Hematopoietic multipotent progenitor cell treated with erythropoietin and hydrocortisone succinate and interleukin-3 and kit ligand, for 17 days (in vitro differentiated cells): ENCODE measurements at places on chromosomes 1 and 21.

DNA sequence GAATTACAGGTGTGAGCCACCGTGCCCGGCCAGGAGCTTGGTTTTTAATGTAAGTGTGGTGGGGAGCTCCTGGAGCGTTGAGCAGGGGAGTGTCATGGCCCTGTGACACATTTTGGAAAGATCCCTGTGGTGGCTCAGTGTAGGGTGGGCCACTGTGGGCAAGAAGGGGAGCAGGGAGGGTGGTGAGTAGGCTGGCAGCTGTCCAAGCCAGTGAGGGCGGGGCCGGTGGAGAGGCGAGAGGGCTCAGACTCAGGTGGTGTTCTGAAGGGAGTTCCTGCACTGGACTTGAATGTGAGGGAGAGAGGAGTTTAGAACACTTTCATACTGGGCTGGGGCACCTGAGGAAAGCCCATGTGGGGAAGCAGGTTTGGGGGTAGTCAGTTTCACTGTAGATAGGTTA, 3.1 kb upstream of the EVA1B start:
- DNase-seq: no peak

DNA sequence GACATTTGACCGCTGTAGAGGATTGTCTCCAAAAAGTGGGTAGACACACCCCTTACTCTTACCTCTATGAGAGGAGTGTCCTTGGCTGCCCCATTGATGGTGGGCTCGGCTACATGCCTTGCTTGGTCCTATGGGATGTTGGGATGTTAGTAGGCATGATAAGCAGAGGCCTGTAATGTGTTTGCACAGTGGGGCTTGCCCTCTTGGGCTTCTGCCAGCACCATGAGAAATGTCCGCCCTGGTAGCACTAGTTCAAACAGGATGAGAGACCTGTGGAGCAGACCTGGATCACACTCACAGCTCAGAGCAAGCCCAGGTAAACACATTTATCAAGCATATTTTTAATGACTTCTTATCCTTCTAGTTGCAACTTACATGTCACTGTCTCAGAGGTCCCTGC, 54.2 kb downstream of the SH3GLB1 start:
- DNase-seq: no peak

- no peak for DNase-seq
Measured at GRCh38 chr1:175462301-175463017, 269.9 kb upstream of the KIAA0040 start.

DNA sequence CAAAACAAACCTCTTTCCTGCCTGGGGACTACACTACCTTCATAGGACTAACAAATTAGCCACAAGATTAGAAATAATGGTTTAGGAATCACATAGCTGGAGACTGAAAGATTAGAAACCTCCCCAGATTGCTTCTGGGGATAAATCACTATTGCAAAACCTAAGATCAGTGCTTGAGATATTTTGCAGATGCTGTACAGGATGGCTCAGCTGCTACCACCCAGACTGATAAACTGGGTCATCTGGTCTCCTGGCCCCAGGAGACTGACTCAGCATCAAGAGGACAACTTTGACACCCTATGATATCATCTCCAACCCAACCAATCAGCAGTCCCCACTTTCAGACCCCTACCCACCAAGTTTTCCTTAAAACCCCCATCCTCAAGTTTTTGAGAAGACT, 137.0 kb downstream of the LRRC53 start:
- DNase-seq: no peak

DNA sequence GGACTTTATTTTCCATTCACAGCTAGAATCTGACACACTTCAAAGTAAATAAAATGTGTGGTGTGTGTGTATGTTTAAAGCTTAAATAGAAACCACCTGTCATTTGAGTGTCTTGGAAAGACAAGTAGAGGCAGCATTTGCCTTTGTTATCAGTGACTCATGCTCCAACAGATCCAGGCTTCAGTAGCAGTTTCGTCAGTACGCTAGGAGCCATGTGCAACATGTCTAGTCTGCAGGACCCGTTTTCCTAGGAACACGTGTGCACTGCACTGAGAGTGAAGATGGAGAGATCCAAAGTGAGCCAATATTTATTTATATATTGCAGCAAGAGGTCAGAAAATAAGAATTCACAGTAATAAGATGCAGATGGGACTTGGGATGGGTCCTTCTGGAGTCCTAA, 41.8 kb downstream of the SGIP1 start:
- DNase-seq: no peak

DNA sequence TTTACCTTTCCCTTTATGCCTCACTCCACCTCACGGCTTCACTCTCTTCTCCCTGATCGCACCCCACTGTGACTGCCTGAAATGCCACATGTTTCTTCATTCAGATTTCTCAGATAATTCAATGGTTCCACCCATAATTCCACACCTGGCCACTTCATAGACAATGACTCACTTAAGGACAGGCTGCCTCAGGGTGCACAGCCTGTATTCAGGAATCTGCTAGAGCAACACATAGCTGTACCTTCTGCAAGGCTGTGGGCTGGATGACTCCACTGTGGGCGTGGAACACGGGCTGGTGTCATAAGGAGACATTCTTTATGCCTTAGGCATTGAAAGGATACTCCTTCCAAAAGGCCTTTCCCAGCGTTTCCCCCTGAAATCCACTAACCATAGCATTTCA, 36.1 kb downstream of the L1TD1 start:
- no peak for DNase-seq

DNA sequence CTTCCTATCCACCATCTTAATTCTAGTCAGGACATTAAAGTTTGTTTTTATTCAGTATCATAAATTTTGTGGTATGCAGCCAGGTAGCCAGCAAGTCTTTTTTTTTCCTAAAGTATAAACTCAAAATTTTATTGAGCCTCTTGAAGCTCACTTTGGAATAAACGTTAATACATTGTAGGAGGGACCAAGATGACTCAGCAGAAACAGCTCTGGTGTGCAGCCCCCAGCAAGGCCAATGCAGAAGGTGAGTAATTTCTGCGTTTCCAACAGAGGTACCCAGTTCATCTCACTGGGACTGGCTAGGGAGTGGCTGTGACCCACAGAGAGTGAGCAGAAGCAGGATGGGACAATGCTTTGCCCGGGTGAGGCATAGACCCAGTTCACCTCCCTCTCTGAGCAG, 9.7 kb upstream of the OR2M3 start:
- DNase-seq: no peak

DNA sequence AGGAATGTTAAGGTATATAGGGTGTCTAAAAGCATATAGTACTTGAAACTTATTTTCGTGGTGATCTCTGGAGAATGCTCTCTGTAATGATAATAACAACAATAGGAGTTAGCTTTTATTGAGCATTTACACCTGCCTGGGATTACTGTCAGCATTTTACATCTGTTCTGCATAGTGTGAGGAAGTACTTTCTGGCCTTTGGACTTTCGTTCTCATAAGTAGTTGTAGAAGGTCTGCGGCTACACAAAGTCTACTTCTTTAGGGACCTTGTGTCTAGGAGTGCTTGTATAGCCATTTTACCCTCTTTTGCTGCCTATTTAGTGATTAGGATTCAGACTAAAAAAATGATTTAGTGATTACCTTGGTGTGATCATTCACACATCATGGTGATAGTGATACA, 103.6 kb upstream of the GPR52 start:
- no peak for DNase-seq

- DNase-seq: no peak
Measured at GRCh38 chr1:63870152-63870551, 96.3 kb downstream of the ROR1 start.

DNA sequence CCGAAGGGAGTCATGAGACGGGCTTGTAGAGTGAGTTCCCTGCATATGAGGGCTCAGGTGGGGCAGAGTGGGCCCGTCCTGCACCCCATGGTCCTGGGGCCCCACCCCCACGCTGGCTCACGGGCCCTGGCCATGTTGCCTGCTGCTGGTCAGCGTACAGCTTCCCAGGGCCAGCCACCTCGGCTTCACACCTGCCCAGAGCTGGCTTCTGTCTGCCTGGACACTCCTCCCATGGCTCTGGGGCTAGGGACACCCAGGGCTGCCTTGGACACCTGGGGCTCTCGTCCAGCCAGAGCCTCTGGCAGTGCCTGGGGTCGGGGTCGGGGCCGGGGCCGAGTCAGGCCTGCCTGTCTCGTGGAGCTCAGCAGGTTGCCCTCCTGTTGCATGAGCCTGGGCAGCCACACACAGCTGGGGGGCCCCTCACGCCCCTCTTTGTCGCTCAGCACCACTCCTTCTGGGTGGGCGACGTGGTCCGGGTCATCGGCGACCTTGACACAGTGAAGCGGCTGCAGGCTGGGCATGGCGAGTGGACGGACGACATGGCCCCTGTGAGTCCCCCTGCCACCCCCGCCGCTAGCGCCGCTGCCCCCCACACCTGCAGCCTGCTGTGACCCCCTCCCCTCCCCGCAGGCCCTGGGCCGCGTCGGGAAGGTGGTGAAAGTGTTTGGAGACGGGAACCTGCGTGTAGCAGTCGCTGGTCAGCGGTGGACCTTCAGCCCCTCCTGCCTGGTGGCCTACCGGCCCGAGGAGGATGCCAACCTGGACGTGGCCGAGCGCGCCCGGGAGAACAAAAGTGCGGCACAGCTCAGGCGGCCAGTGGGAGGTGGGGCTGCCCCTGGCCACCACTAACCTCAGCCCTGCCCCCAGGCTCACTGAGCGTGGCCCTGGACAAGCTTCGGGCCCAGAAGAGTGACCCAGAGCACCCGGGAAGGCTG, 5.5 kb upstream of the MMP23B start:
- no peak for DNase-seq

- no peak for DNase-seq
Measured at GRCh38 chr1:25657883-25658760, 41.5 kb downstream of the MAN1C1 start.

DNA sequence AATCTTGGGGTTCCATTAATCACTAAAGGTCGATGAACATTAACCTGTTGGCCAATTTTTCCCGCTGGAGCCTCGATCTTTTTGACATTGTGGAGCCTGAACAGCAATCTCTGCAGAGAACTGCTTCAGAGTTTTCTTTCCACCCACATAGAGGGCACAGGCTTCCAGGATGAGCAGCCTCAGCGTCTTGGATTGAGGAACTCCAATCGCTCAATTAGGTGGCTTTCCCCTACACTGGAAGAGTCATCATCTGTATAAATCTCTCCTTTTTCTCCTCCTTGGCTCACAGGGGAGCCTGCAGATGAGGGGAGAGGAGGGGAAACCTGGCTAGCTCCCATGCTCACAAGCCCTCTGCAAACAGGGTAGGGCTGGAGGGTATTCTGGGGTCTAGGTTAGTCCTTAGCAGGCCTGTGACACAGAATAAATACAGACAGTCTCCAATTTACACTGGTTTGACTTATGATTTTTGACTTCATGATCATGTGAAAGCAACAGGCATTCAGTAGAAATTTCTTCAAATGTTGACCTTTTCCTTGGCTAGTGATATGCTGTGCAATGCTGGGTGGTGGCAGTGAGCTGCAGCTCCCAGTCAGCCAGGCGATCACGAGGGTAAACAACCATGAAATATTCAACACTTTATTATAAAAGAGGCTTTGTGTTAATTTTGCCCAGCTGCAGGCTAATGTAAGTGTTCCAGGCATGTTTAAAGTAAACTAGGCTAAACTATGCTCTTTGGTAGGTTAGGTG, 80.8 kb downstream of the PGBD5 start:
- no peak for DNase-seq

DNA sequence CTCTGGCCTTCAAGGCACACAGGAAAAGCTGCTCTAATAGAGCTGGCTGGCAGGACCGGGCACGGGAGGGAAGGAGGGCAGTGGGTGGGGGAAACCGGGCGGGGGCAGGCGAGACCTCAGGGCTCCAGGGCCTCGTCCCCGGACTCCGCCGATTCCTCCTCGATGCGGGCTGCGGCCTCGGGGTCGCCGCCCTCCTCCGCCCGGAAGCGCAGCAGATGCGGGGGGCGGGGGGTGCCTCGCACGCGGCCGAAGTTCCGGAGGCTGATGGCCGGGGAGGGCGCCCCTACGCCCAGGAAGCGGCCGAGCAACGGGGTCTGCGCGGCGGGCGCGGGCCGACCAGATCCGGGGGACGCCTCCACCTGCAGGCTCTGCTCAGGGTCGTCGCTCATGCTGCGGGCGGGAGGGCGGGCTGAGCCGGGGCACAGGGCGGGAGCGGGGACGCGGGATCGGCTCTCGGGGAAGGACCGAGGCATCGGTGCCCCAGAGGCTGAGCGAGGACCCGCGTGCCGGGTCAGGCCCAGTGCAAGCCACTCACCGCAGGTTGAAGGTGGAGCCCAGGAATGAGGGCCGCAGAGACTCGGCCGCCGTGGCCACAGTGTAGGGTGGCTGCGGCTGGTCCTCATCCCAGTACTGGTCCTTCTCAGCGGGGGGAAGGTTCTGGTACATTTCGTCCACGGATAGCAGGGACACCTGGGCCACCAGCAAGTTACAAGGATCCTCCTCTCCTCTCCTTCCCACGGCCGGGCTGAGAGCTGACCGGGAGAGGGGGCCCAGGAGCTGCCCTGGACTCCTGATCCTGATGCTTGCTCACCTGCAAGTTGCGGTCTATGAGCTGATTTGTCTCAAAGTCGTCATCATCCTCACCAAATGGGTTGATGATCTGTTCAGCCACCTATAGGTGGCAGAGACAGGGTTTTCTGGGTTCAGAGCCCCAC, 3.6 kb downstream of the BEST4 start:
- DNase-seq: no peak

DNA sequence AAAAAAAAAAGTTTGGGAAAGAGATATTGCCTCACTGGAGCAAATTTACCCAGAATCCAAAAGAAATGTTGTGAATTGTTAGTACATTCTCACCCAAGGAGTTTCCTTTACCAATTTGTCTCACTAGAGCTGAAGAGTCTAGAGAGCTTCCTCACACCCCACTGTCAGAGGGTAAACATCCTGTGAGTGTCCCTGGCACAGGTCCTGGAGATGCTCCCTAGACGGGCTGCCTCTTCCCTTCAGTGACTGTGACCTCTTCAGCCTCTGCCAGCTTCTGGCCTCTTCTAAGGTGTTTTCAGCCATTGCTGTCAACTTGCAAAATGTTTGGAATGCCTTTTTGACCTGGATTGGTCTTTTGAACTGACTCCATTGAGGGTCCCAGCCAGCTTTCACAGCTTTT, 159.4 kb downstream of the DHRS3 start:
- DNase-seq: no peak

DNA sequence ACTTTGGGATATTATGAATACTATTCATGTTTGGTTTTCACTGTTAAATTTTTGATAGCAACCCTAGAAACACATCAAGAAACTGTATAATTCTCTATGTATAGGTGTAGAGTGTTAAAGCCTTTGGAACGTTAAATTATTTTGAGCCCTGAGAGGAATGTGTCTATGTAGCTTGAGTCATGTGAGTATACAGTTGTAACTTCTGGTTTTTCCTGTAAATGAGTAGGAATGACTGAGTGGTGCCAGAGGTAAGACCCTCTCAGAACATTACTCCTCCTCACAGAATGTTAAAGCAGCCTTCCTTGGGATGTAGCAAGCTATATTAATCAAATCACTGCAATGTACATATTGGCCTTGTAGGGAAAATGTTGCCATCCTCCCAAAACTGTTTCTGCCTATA, 69.0 kb downstream of the C1orf21 start:
- DNase-seq: no peak

GRCh38 chr1:173383351-173383750, 93.8 kb upstream of the PRDX6 start:
- no peak for DNase-seq

GRCh38 chr1:162736633-162737067, 53.9 kb upstream of the HSD17B7 start:
- no peak for DNase-seq
